ENCODE measurements at places on chromosomes 3 and 15.

GRCh38 chr3:175207361-175207760, 348.2 kb downstream of the NAALADL2 start:
- no peak for DNase-seq

DNA sequence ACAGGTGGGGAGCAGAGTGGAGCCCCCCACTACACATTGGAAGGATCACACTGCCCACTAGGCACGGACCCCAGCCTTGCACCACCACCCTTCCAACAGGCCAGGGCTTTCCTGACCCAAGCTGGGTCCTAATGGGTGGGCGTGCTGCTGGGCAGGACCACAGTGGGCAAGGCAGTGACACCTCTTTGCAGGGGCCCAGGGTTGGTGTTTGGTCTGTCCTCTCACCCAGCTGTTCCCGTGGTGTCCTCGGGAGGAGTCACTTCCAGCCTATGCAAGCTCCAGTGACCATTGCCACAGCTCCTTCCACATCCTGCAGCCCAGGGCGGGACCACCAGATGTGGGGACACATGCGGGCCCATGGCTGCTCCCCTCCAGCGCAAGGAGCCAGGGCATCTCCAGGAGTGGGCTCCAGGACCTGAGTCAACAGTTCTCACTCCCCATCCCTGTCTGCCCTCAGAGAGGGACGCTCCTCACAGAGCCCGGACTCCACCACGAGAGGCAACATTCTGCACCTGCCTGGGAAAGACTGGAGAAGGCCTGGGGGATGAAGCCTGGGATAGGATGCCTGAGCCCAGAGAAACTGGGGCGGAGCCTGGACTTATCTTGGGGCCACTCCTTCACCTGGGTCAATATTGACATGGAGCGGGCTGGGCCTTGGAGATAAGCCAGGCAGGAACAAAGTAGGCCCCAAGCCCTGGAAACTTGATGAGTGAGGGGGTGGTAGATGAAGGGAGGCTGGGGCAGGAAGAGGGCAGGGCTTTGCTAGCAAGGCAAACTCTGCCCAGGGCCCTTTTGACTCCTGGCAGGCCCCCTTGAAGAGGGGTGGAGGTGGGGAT, 3.9 kb upstream of the VILL start:
- DNase-seq = no peak

DNA sequence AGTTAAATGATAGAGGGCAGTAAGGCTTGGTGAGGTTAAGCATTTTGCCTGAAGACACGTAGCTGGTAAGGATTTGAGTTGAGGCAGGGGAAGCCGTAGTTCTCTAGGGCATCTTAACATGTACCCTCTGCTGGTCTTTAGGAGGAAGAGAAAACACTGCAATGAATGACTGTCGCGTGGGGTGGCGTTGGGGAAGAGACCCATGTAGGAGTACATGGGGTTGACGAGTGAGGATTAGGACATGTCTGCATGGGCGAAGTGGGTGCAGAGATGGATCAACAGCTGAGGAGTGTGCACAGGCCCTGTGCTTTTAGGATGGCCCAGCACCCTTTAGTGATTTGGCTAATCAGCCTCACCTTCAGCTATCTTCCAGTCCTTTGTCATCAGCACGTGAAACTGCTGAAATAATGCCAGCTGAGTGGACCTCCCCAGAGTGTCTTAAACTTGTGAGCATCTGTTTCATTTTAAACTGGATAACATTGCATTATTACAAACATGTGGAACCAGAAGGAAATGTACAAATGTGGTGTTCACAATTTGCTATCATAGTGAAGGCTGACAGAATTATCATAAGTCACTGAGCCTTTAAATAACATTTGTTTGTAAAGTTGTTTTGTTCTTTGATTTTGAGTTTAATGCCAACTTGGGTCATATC, 15.3 kb downstream of the P2RY14 start:
- no peak for DNase-seq

- no peak for DNase-seq
These were observed 285.0 kb downstream of the THSD4 start for GRCh38 chr15:71400294-71400693.
